Right lobe of liver (tissue), 6 donors: ENCODE measurements at places on chromosomes 13 and 19. TPM values are rescaled to one million over a fixed set of nuclear protein-coding genes. Genes with fewer than 3 reads are reported as not detected.

GRCh38 chr13:107819071-107819470 is 396.3 kb downstream of the LIG4 start:
- H3K27me3 ChIP-seq: no peaks in the 10 kb centered on the region
- no peaks in the 10 kb centered on the region for H3K36me3 ChIP-seq
- no peaks in the 10 kb centered on the region for H3K4me1 ChIP-seq
- DNase-seq: no peak
- no peak overlapping the region for H3K27ac ChIP-seq

GRCh38 chr19:18847549-18848463 is 16.0 kb downstream of the UPF1 start:
- peak overlapping the region; percentile 57 for H3K27ac ChIP-seq
- peaks cover 3% of the 10 kb centered on the region for H3K4me1 ChIP-seq
- H3K36me3 ChIP-seq: peaks cover 6% of the 10 kb centered on the region
- no peak for DNase-seq

- H3K36me3 ChIP-seq: no peaks in the 10 kb centered on the region
- DNase-seq: no peak
- no peaks in the 10 kb centered on the region for H3K27me3 ChIP-seq
- no peak overlapping the region for H3K27ac ChIP-seq
- no peak overlapping the region for H3K4me3 ChIP-seq
These were observed 16.4 kb upstream of the ZNF492 start for GRCh38 chr19:22617614-22618320.

- H3K4me3 ChIP-seq: no peak overlapping the region
- peaks cover 27% of the 10 kb centered on the region for H3K4me1 ChIP-seq
- no peak overlapping the region for H3K27ac ChIP-seq
These were observed 3.3 kb downstream of the EEF2 start for GRCh38 chr19:3981736-3982681.

GRCh38 chr19:29086646-29087045 is 126.3 kb downstream of the UQCRFS1 start:
- no peaks in the 10 kb centered on the region for H3K36me3 ChIP-seq
- no peaks in the 10 kb centered on the region for H3K4me1 ChIP-seq
- no peak for DNase-seq
- no peak overlapping the region for H3K27ac ChIP-seq

DNA sequence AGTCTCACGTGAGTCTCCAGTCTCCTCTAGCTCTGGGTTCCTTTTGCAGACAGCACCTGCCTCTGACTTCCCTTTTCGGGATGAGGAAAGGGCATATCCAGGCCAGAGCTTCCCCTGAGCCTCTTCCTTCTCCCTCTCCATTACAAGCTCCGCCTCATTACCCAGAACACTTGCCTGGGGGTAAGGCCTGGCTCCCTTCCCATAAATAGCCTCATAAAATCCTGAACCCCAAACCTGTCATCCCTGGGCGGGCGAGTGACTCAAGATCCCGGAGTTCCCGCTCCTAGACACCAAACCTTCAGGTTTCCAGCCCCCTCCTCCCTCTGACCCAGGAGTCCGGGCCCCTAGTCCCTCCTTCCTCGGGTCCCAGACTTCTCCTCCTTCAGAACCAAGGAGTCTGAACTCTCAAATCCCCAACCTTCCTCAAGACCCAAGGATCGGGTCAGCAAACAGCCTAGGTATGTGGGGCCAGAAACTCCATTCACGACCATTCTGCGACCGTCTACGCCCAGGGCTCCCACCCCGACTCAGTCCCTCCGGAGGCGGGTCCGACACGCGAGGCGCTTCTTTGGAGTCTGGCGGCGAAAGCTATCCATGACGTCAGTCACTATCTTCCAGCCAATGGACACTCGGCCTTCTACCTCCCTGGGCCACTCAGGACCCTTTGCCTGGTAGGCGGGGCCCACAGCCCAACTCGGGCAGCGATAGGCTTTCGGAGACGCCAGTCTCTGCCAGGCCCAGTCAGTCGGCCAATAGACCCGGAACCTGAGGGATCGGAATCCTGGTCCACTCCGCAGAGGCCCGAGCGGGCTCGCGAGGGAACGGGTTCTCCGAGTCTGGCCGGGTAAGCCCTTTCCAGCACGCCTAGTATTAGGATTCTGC is 6.5 kb upstream of the CNFN start:
- peak overlapping the region; percentile 51 for H3K27ac ChIP-seq
- H3K36me3 ChIP-seq: no peaks in the 10 kb centered on the region
- no peaks in the 10 kb centered on the region for H3K4me1 ChIP-seq
- no peaks in the 10 kb centered on the region for H3K27me3 ChIP-seq

- H3K27me3 ChIP-seq: no peaks in the 10 kb centered on the region
- DNase-seq: no peak
- no peak overlapping the region for H3K4me3 ChIP-seq
- no peaks in the 10 kb centered on the region for H3K4me1 ChIP-seq
These were observed 35.4 kb downstream of the WDFY2 start for GRCh38 chr13:51619614-51620013.

- H3K36me3 ChIP-seq: no peaks in the 10 kb centered on the region
- H3K27ac ChIP-seq: no peak overlapping the region
- H3K4me3 ChIP-seq: no peak overlapping the region
- DNase-seq: no peak
- no peaks in the 10 kb centered on the region for H3K4me1 ChIP-seq
These were observed 12.7 kb upstream of the NUMBL start for GRCh38 chr19:40703029-40703755.

DNA sequence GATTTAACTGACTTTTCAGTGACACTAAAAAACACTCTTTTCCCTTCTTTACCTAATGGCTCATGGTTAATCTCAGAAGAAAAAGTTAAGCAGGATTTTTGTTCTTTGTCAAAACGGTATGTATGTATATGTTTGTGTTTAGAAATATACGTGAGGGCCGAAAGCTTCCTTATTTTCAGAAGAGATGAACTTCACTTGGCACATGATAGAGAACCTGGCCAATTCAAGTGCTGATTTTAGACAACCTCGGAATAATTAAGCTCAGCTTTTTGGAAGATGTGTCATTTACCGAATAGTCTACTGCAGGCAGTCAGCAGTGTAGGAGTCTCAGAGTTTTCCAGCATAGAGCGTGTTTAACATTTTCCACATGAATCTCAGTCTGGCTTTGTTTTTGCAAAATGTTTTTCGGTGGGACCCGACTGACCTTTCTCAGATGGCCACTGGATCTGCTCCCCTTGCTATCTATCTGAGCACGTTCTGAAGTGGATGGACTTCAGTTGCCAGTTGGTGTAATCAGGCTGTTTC is 4.6 kb downstream of the RNASEH2B start:
- peaks cover 8% of the 10 kb centered on the region for H3K4me1 ChIP-seq
- no peak for DNase-seq
- no peaks in the 10 kb centered on the region for H3K27me3 ChIP-seq
- H3K36me3 ChIP-seq: no peaks in the 10 kb centered on the region
- no peak overlapping the region for H3K27ac ChIP-seq
- no peak overlapping the region for H3K4me3 ChIP-seq

GRCh38 chr13:65268009-65268408 is 1962.1 kb downstream of the PCDH9 start:
- no peaks in the 10 kb centered on the region for H3K4me1 ChIP-seq
- H3K27ac ChIP-seq: no peak overlapping the region

- no peak for DNase-seq
- H3K27me3 ChIP-seq: no peaks in the 10 kb centered on the region
- peaks cover 4% of the 10 kb centered on the region for H3K36me3 ChIP-seq
- no peak overlapping the region for H3K4me3 ChIP-seq
These were observed 15.9 kb upstream of the ATF5 start for GRCh38 chr19:49912965-49913685.

DNA sequence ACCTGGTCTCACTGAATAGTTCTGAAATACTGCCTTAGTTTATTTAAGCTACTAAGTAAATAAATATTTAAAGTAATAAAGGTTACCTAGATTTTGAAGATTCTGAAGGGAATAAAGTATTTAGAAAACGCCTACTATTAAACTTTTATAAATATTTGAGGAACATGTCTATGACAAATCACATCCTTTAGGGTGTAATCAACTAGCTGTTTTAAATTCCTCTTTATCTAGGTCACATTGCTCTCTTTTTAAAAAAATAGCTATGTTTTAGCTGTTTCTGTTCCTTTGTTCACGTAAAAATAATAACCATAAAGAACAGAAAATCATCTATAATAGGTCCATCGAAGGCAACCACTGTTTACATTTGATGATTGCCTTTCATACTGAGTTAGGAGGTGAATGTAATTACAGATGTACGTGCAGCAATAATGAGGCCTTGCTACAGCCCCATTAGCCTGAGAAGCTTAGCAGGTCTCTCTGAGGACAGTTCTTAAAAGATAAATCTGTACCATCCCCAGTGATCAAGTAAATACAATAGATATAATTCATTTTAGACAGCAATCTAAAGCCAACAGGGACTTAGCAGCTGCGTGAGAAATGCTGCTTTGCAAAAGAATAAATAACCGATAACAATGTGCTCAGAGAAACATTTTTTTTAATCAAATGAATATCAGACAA is 449.5 kb downstream of the LIG4 start:
- no peak for DNase-seq
- H3K27me3 ChIP-seq: no peaks in the 10 kb centered on the region
- H3K36me3 ChIP-seq: no peaks in the 10 kb centered on the region
- no peaks in the 10 kb centered on the region for H3K4me1 ChIP-seq
- H3K27ac ChIP-seq: no peak overlapping the region
- H3K4me3 ChIP-seq: no peak overlapping the region

DNA sequence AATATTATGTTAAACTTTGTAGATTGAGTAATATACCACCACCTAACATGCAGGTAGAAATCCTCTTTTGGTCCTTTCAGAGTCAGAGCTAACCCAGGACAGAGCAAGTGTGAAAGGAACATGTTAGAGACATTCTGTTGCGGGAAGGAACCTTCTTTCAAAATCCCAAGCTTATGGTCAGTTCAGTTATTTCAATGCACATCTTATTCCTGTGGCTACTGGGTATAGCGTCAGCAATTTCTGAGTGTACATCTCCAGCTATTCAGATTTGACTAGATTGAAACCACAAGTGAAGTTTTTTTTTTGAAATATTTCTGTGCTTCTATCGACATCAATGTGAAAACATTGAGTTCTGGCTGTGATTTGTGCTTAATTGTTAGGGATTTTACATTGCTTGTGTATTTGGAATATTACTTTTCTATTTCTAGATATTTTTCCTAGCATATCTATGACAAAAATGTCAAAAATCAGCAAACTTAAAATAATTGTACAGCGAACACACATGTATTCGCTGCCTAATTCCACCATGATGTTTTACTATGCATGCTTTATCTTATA is 165.3 kb downstream of the LMO7 start:
- H3K4me1 ChIP-seq: no peaks in the 10 kb centered on the region
- H3K4me3 ChIP-seq: no peak overlapping the region
- H3K36me3 ChIP-seq: peaks cover 44% of the 10 kb centered on the region
- H3K27me3 ChIP-seq: no peaks in the 10 kb centered on the region
- H3K27ac ChIP-seq: no peak overlapping the region

DNA sequence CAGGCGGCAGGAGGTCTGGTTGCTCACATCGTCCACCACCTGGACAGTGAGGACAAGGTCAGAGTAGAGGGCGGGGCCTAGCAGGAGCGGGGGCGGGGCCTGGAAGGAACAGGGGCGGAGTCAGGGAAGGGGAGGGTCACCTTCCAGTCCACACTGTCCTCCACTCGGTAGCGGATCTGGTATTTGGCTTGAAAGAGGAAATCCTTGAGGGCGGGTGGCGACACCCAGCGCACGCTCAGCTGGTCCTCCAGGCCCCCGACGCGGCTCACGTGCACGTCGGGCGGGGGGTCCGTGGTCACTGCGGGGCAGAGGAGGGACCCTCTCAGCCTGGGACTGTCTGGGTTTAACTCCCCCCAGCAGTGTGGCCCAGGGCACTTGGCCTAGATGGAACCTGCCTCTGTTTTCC is 8.2 kb downstream of the REX1BD start:
- DNase-seq: peak; percentile 77
- H3K4me3 ChIP-seq: no peak overlapping the region
- H3K27me3 ChIP-seq: no peaks in the 10 kb centered on the region
- no peak overlapping the region for H3K27ac ChIP-seq
- H3K36me3 ChIP-seq: no peaks in the 10 kb centered on the region
- no peaks in the 10 kb centered on the region for H3K4me1 ChIP-seq

- H3K4me3 ChIP-seq: no peak overlapping the region
- no peak for DNase-seq
These were observed 22.4 kb downstream of the MED26 start for GRCh38 chr19:16605553-16605994.

DNA sequence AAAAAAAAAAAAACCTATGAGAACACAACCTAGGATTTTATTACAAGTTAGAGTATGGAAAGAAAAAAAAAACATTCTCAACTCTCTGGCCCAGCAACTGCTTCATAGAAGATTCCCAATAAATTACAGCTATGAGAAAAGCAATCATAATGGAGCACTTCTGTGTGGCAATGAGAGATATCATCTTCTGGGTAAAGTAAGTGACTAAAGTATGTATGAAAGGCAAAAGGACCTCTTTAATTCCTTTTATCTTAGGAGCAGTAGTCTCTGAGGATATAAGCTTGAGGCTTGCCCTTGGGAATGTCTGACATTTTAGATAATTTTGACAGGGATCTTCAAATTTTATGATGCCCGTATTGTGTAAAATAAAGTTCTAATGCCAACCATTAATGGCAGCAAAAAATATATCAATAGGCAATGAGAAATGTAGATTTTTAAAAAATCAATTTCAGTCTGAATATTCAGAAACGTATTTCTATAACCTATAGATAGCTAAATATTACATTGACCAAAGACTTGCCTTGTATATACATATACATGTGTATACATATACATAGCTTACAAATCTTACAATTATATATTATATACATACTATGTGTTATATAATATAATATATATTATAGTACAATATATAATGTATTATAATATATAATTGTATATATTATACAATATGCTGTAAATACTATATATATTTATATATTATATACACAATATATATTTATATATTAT is 823.9 kb upstream of the SLITRK1 start:
- no peaks in the 10 kb centered on the region for H3K27me3 ChIP-seq
- H3K36me3 ChIP-seq: no peaks in the 10 kb centered on the region
- no peak for DNase-seq
- H3K4me3 ChIP-seq: no peak overlapping the region
- H3K4me1 ChIP-seq: no peaks in the 10 kb centered on the region

DNA sequence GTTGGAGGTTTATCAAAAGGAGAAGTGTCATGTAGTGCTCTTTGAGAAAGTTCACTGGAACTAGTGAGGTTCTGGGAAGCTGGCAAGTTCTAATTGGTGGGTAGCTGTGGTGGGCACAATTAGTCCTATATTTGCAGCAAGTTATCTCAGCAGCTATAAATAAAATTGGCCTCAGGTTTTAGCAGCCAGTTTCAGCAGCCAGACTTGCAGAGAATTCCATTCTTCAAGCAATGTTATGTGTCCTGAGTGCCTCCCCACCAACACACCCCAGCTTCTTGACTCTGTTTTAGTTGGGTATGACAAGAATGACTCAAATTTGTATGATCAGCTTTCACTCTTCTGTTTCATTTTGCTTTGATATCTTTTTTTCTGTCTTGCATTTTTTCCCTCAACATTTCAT is 4.7 kb downstream of the IFT88 start:
- no peak overlapping the region for H3K27ac ChIP-seq
- no peaks in the 10 kb centered on the region for H3K36me3 ChIP-seq
- H3K27me3 ChIP-seq: no peaks in the 10 kb centered on the region
- H3K4me3 ChIP-seq: no peak overlapping the region
- no peak for DNase-seq

- DNase-seq: peak; percentile 77
- no peaks in the 10 kb centered on the region for H3K27me3 ChIP-seq
- no peaks in the 10 kb centered on the region for H3K4me1 ChIP-seq
These were observed at the start of gene GPI for GRCh38 chr19:34364830-34365462. GPI (plus strand) TSS chr19:34365196; CDS start chr19:34365267, 71 bp downstream.

PIK3R2 gene
- 11.1 TPM for total RNA-seq

CACTIN gene
- 10.4 TPM for total RNA-seq

PSG1 gene
- not detected for total RNA-seq

IL17D gene
- total RNA-seq: 0.19 TPM

CLDN10 gene
- 1.1 TPM for total RNA-seq

EBI3 gene
- 3.5 TPM for total RNA-seq

CNMD gene
- not detected for total RNA-seq

CD320 gene
- total RNA-seq: 8.8 TPM

CFD gene
- 9.1 TPM for total RNA-seq
